ENCODE measurements at places on chromosomes 16 and 17.

GRCh38 chr17:79956853-79957252 lies 78.8 kb downstream of the TBC1D16 start:
- no peak for DNase-seq

DNA sequence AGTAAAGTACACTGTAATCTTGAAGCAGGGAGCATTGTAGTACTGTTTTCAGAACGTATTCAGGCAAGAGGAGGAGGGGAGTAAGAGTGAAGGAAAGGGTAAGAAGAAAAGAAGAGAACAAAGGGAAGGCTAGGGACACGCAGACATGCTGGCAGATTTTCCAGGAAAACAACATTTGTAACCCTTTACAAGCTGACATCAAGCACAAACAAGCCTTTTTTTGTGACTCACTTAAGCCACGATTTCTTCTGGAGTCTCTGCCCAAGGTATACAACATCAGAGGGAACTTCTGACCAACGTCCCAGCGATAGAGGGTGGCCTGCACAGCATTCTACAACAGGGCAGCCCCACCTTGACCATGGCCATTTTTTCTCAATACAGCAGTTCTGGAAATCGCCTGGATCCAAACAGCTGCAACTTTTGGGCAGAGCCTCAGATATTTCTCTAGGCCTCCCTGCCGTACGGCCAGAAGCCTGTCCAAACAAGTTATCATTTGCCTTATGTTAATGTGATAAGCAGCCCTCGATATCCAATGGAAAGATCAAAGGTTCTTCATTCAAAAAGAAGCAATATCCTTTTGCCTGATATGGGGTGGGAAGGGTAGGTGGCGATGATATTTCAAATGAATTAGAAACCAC lies 247.3 kb downstream of the ZFHX3 start:
- DNase-seq = no peak

DNA sequence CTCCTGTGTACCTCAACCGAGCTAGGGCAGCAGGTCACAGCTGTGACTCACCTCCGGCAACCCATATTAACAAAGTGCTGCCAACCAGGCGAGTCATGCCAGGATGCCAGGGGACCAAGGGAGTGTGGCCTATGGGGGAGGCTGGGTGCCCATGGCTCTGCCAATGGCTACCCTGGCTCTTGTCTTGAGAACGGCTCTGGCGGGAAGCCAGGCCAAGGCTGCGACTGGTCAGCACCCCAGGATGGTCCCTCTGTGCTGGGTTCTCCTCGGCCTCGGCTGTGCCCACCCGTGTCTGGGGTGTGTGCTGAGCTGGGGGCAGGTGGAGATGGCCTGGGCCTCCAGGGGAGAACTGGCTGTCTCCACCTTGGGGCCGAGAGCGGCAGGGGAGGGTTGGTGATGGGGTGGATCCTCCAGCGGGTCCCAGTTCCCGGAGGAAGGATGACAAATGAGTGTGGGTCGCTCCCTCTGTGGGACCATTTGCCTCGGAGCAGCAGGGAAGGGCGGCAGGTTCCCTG lies 75.8 kb downstream of the MRC2 start:
- DNase-seq = peak; percentile 81

DNA sequence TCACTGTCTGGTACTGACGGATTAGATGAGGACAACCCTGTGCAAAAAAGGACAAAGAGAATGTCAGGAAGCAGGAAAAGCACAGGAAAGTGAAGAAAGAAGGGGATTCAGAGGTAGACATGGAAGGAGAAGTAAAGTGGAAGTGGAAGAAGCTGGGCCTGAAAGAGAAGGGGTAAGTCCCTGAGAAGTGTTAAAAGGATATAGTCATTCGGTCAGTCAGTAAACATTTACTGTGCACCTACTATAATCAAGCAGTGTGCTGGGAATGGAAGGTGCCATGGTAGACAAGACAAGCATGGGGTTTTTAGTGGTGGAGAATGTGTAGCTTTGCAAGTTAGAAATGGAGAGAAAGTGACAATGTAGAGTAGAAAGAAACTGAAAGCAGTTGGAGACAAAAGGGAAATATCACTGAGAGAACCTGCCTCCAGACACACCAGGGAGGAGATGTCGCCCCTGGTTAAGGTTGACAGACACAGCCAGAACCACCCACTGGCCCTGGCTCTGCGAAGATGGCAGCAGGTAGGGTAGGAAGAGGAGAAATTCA lies 4.4 kb upstream of the SP2 start:
- DNase-seq = no peak

All from LoVo (cell line).